ENCODE measurements at places on chromosomes 7 and 10. TPM values are rescaled to one million over a fixed set of nuclear protein-coding genes. Genes with fewer than 3 reads are reported as not detected.

The CASTOR2 gene
- 6.4 TPM for total RNA-seq

The FGFBP3 gene
- total RNA-seq, result 2.5 TPM

The H2BK1 gene
- total RNA-seq, result not detected

The PVRIG gene
- total RNA-seq, result 30.5 TPM

The CCDC6 gene
- 103 TPM for total RNA-seq

The TIMM23B gene
- 31.6 TPM for total RNA-seq

The COL28A1 gene
- not detected for total RNA-seq

The GALNT17 gene
- not detected for total RNA-seq

The PIK3CG gene
- 38.7 TPM for total RNA-seq

The PRF1 gene
- total RNA-seq, result 103 TPM

The TMEM26 gene
- total RNA-seq, result not detected

The NOS3 gene
- 12.2 TPM for total RNA-seq

The NACAD gene
- total RNA-seq, result 0.05 TPM

The GIGYF1 gene
- total RNA-seq, result 49.1 TPM

Data from activated T-helper 1 cell treated with anti-CD3 and anti-CD28 coated beads, Interleukin-12 subunit alpha, Interleukin-12 subunit beta, Interleukin-2, Interleukin-4 antibody, amounts not matched to agents 30 ng/mL and 10 ng/mL and 1 ng/mL, durations not matched to agents 14 hours and 24 hours and 36 hours (primary cell).